ENCODE measurements at places on chromosomes 6 and 20.

- no peak for DNase-seq
These were observed 61.6 kb downstream of the PHACTR2 start for GRCh38 chr6:143739341-143739851.

DNA sequence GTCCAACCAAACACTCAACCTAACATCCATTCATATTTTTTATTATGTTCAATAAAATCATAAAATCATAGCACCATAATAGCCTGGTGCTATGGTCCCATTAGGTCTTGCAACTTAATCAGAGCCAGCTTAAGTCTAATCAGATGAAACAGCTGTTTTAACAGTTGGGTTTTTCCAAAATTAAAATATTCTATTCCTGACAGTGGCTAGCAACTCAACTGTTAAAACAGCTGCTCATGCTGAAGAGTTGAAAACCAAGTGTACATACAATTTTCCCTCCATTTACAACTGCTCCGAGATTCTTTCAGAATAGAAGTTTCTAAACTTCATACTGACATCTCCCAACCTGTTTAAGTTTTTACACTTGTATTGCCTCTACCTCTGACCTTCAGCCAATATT lies 89.5 kb downstream of the UBE3D start:
- no peak for DNase-seq

DNA sequence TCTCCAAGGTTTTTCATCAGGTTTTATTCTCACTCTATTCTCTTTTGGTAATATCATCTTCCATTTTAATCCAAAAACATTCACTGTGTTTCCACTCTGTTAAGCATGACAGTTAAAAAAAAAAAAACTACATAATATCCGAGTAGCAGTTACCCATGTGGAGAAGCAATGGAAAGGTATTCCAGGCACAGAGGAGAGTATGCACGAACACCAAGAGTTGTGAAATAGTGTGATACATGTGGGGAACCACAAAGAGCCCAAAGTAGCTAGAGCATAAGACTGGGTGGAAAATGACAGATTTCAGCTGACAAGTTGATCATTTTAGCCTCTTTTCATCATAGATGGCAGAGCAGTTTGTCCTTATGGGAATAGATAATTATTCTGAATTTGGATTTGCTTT lies 19.9 kb upstream of the FBXL4 start:
- no peak for DNase-seq

DNA sequence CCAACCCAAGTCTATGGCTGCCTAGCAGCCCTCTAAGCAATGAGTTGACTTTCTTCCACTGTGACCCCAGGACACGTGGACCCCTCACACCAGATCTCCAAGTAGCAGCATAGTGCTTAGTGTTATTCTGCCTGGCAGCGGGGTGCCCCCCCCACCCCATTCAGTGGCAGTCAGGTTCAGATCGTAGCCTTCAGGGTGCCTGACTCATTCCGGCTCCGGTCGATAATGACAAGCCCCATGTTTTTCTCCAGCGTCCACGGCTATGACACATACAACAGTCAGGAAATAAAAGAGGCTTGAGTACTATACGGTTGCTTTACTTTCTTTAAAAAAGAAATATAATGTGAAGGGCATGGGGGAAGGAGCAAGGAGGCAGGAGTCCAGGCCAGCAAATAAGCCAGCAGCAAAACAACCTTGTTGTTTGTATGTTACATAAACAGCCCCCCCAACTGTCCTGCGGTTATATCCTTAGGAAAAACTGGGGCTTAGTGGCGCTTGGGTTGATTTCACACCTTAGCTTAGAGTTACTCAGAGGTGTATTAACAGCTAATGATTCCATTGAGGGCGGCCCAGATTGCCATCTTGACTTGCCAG lies 23.1 kb downstream of the GNAS start:
- DNase-seq, result no peak

- no peak for DNase-seq
These were observed 27.9 kb downstream of the RIN2 start for GRCh38 chr20:19785983-19786285.

DNA sequence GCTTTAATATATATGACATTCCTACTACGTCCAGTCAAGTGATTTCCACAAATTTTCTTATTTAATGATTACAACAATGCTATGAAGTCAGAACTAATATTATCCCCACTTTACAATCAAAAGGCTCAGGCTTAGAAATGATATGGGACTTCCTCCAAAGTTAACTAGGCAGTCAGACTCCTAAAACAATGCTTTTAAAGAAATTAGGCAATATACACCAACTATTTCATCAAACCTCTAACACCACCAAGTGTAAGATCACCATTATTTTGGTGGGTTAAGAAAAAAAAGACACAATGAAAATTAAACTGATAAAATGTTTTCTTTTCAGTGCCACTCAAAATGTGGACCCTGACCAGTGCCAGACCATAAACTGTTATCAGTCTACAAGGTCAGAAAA lies 256.1 kb upstream of the RUNX2 start:
- no peak for DNase-seq

DNA sequence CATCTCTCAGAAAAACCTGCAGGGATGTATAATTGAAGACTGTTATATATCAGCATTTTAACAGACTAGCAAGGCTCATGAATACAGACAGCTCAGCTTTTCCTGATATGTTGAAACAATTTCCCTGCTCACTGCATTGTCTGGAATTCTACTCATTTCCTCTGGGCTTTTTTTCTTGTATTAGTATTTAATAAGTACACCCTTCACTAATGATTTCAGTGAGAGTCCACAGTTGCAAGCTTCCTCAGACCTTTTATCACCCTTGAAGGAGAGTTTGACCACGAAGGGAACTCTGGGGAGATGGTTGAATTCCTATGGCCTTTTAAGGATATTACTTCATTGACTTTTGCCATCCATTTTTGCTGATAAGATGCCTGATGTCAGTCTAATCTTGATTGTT lies 248.7 kb downstream of the ADGB start:
- no peak for DNase-seq

GRCh38 chr6:42498473-42499128 lies 46.9 kb upstream of the TRERF1 start:
- no peak for DNase-seq

- DNase-seq, result no peak
These were observed 16.5 kb downstream of the PEDS1 start for GRCh38 chr20:50136822-50137599.

GRCh38 chr6:23535101-23535500 lies 590.9 kb upstream of the NRSN1 start:
- DNase-seq, result no peak

DNA sequence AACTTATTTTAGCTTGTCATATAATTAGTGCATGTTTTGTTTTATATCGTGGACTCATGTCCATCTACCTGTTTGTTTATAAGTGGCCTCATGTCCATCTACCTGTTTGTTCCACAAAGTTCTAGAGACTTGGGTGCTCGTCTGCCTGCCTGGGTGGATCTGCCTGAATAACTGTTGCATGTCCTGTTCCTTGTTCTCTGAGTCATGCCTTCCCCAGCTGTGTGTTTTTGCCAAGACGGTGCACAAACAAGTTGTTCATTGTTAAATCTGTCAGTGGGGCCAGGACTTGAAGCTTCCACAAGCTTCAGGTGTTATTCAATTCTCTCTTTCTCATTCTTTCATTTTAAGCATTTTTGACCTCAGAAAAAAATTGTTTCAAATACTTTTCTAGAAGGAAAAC lies 358.0 kb upstream of the CITED2 start:
- no peak for DNase-seq

- DNase-seq, result no peak
These were observed 8.5 kb upstream of the PTCRA start for GRCh38 chr6:42907336-42907735.

DNA sequence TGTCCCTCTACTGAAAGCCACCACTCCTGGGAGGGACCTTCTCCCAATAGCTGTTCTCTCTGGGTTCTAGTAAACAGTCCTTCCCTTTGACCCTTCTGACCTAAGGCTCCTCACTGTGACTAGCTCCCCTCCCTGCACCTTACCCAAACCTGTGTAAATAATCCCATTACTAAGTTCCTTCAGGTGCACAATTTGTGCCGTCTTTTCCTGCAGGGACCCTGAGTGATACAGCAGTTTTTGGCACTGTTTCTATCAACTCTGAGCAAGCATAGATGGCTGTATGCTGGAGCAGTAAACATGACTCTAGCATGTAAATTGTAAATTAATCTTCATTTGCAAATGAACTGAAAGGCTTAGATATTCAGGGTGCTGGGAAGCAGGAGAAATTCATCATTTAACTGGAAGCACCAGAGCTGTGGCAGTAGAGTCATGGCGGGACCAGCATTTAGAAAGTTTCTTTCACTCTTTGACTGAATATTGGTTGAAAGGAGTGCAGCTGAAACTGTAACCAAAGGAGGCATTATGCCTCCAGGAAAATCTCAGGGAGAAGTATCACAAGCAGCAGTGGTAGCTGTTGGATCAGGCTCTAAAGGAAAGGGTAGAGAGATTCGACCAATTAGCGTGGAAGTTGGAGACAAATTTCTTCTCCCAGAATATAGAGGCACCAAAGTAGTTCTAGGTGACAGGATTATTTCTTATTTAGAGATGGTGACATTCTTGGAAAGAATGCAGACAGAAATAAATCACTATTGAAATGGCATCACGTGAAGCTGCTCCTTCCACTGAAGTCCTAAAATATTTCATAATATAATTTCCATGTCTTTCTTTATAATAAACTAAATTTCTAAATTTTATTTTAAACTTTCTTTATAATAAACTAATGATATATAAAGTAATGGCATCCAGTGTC lies 117.8 kb downstream of the TCP11 start:
- DNase-seq, result no peak

GRCh38 chr6:139982652-139983295 lies 608.3 kb upstream of the CITED2 start:
- no peak for DNase-seq

GRCh38 chr6:128570680-128571063 lies 50.3 kb upstream of the PTPRK start:
- DNase-seq, result no peak

- DNase-seq, result no peak
These were observed 134.9 kb downstream of the MMUT start for GRCh38 chr6:49328051-49328744.

DNA sequence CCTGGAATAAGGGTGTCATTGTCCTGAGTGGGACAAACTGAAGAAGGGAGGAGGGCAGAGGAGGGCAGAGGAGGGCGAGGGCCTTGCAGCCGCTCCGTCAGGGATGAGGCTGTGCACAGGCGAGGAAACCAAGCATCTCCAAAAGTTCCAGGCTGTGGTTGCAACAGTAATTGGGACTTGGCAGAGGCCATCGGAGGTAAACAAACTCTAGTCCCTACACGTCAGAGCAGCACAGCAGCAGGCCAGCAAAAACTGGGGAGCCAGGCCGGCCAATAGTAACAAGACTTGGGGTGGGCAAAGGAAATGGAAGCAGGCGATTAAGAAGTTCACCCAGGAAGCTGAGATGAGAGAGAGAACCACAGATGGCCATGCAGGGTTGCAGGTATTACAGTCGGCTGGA lies 142.8 kb downstream of the SMOC2 start:
- DNase-seq, result no peak

GRCh38 chr6:110355727-110356126 lies 2.4 kb downstream of the METTL24 start:
- no peak for DNase-seq

DNA sequence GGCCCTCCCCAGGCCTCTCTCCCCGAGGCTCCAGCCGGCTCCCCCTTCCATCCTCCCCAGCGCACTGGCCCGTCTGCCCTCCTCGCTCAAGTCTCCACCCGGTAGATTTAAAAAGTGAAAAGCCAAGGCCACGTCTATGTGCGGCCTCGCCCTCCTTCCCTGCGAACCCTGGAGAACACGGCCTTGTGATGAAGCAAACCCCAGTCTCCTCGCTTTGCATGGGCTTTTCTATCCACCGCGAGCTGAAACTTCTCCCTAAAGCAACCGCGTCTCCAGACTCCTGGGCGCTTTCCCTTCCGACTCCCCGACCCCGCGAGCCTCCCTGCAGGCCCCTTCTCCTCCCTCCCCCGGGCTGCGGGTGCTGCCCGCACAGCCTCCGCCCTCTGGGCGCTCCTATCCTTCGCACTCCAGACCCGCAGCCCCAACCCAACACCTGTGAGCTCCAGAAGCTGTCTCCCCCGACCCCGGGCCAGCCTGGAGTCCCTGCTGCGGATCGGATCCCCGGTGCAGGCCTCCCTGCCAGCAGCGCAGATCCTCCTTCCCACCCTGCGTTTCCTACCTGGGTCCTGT lies 265.2 kb upstream of the QKI start:
- DNase-seq, result no peak

DNA sequence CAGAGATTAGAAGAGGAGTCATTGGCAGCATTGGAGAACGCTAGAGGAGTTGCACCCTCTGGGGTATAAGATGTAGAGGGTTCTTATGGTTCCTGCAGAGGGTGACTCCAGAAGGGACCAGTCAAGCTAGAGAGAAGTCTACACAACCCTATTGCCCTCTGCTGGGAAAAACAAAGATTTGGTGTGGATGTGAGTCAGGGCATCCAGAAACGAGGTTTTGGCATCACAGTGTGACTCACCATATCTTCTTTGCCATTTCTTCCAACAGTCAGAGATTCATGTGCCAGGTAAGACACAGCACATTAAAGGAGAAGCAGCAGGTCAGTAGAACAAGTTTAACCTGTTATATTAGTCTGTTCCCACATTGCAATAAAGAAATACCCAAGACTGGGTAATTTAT lies 598.8 kb downstream of the MAFB start:
- no peak for DNase-seq

DNA sequence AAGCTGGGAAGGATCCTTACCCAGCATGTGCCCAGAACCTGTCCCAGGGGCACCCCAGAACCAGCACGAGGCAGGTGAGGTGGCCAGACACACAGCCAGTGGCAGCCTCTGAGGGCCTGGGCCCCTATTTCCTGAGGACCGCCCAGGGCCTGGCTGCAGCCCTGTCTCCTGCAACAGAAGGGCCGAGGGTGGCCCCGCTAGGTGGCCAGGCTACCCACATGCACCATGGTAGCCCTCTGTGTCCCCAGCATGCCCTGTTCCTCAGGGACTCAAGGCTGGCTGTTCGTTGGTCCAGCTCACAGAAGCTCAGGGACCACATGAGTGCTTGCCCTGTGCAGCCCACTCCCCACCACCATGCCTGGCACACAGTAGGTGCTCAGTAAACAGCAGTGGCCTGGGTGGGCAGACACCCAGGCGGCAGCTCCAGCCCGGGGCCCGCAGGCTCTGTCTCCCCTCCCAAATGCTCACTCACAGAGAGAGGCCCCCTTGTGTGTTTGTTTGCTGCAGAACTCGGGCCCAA lies 8.2 kb downstream of the HRH3 start:
- DNase-seq, result no peak

DNA sequence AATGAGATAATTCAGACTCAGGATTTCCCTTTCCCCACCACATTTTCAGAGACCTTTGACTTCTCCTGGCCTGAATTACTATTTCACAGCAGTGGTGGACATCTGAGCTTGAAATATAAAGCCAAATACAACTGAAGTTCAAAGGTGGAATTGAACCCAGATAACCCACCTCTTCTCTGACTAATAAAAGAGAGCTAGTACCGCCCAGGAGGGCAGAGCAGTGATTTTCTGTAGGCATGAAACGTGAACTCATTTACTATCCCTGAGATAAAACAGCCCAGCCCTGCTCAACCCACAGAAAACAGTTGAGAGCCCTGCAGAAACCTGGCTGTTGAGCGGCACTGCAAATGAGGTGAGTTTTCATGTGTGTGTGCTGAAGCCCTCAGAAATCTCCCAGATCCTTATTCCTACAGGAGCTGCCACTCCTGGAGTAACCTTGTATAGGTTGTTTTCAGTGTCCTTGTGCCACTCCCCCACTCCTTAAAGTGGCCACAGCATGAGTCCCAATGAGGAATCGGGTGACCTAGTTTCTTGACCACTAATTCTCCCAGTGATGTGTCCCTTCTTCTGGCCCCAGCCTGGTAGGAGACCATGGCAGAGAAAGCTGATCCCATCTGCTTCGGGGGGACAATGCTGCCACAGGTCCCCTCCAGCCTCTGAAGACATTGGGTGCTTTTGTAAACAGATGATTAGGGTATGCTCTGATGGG lies 99.2 kb downstream of the NOL4L start:
- no peak for DNase-seq

GRCh38 chr6:39561536-39562266 lies 163.5 kb downstream of the KIF6 start:
- DNase-seq, result no peak
